ENCODE measurements at places on chromosomes 3 and 15. TPM values are rescaled to one million over a fixed set of nuclear protein-coding genes. Genes with fewer than 3 reads are reported as not detected.

TGM4 gene
- 0.22 TPM for polyA plus RNA-seq

CCDC39 gene
- polyA plus RNA-seq = not detected

EOMES gene
- not detected for polyA plus RNA-seq

ANAPC13 gene
- 34.3 TPM for polyA plus RNA-seq

HHLA2 gene
- polyA plus RNA-seq = 0.08 TPM

SCN11A gene
- 0.21 TPM for polyA plus RNA-seq

ALG1L2 gene
- polyA plus RNA-seq = not detected

NANOGP8 gene
- not detected for polyA plus RNA-seq
